ENCODE measurements at places on chromosomes 7 and 10.

DNA sequence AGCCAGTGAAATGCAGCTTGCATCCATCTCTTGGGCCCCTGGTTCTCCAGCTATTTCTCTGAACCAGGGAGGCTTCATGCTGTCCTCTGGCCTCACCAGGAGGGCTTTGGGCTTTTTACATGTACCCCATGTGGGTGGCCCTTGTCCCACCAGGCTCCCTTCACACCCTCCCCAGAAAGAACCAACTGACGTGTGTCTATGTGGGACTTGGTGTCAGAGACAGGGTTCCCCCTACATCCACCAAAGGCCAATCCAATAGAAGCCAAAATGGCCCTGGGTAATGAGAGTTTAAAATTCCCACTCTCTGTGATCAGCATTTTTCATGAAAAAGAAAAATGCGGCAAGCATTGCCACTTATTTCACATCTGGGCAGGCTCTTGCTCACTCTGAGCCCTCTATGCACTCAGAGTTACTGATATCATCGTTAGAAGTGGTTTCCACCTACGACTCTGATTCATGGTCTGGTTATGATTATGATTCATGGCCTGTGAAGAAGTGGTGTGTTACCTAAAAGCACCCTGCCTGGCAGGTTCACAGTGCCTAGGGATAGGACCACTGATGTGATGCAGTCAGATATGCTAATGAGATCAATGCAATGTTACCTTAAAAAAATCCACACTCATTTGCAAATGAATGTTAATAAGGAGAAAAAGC is 133.5 kb downstream of the BUB3 start:
- DNase-seq = no peak

- DNase-seq = no peak
These were observed 34.1 kb upstream of the KNDC1 start for GRCh38 chr10:133125901-133126300.

- peak; percentile 31 for DNase-seq
These were observed 156.0 kb downstream of the SEMA3D start for GRCh38 chr7:85030893-85031292.

GRCh38 chr10:78656417-78657162 is 412.2 kb upstream of the ZMIZ1 start:
- no peak for DNase-seq

DNA sequence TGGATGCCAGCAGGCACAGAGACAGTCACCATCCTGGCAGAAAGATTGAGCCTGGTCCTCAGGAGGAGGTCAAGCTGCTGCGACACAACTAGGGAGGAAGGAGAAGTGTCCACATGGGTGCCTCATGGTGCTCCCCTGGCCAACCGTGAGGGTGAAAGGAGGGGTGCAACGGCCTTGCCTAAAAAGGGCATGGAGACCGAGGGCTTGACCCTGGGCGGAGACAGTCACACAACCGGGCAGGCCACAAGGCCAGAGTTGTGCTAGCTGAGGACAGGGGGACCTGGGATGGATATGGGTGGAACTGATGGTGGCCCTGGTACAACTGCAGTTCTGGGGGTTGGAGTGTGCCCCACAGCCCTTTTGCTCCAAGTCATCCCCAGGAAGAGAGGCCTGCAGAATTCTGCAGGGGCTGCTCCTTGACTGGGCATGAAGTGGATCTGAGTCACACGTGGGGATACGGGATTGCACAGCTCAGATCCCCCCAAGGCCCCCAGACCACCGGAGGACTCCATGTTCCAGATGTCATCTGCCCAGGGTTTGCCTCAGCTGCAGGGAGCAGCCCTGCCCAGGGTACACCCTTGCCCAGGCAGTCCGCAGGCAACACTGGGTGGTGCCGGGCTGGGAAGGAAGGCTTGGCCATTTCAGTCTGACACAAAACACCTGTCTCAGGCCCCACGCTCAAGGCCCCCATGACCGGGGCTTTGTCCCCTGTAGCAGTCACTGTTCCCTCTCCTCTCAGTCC is 602.3 kb upstream of the MGMT start:
- no peak for DNase-seq
